Activated effector memory CD4-positive, alpha-beta T cell treated with anti-CD3 and anti-CD28 coated beads, Interleukin-2, amount 50 U/mL, for 16 hours (primary cell): ENCODE measurements at places on chromosomes 12 and 14.

- DNase-seq, result no peak
Measured at GRCh38 chr14:70018713-70019211, 139.5 kb downstream of the SMOC1 start.

DNA sequence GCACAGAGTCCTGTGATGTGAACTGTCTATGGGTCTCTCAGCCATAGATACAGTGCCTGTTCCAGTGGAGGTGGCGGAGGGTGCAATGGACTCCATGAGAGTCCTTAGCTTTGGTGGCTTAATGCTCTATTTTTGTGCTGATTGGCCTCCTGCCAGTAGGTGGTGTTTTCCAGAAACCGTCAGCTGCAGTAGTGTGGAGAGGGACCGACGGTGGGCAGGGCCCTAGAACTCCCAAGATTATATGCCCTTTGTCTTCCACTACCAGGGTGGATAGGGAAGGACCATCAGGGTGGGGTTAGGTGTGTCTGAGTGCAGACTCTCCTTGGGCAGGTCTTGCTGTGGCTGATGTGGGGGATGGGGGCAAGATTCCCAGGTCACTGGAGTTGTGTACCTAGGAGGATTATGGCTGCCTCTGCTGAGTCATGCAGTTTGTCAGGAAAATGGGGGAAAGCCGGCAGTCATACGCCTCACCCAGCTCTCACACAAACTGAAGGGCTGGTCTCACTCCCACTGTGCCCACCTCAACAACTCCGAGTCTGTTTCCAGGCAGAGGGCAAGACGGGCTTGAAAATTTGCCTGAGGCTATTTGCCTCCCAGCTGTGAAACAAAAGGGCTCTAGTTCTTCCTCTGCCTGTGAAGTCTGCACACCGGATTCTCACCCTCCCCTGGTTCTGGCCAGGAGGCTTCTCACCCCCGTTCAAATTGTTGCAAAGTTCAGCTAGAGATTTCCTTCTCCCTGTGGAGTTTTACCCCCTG, 24.9 kb upstream of the ZDHHC17 start:
- DNase-seq, result no peak

GRCh38 chr12:4031703-4032291, 158.6 kb upstream of the PARP11 start:
- DNase-seq, result no peak

GRCh38 chr12:18864900-18865561, 127.1 kb downstream of the CAPZA3 start:
- DNase-seq, result no peak

DNA sequence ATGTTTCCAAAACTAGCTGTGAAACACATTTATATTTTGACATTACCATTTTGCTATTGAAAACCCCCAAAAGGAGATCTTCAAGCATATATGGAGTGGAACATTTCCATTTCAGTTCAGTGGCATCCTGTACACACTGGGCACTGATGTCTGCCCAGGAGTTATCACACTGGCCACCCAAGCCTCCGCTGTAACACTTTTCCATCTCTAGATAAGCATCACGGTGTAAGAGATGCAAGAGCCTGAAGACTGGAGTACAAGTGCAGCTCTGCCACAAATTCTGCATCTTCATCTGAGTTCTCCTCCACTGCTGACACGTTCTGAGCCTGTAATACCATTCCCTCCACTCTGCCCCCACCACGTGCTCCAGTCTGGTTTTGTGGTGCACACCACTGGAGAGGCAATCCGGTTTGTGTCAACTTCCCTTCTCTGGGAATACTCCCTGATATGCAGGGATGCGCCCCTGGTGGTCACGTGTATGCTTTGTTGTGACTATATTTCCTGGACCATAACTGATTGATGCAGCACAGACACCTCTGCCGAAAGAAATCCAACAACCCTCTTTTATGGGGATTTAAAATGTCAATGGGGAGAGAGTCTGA, 12.7 kb downstream of the SPTLC2 start:
- no peak for DNase-seq

- peak; percentile 53 for DNase-seq
Measured at GRCh38 chr14:104546591-104547309, 32.8 kb upstream of the C14orf180 start.

- DNase-seq, result no peak
Measured at GRCh38 chr12:2934371-2934770, 24.8 kb upstream of the TEAD4 start.

- DNase-seq, result no peak
Measured at GRCh38 chr12:42924482-42924881, 334.9 kb upstream of the PRICKLE1 start.

DNA sequence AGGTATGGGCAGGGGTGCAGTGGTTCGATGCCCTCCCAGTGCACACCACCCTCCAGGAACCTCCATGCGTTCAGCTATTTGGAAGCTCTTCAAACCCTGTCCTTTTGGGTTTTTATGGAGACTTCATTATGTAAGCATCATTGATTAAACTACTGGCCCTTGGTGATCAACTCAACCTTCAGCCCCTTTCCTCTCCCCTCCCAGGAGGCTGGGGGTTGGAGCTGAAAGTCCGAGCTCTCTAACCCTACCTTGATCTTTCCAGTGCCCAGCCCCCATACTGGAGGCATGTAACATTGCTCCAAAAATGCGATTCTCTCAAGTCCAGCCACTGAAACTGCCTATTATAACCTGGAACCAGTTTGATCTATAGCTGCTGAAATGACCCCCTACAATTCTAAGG, 188.1 kb downstream of the IPO8 start:
- DNase-seq, result no peak

DNA sequence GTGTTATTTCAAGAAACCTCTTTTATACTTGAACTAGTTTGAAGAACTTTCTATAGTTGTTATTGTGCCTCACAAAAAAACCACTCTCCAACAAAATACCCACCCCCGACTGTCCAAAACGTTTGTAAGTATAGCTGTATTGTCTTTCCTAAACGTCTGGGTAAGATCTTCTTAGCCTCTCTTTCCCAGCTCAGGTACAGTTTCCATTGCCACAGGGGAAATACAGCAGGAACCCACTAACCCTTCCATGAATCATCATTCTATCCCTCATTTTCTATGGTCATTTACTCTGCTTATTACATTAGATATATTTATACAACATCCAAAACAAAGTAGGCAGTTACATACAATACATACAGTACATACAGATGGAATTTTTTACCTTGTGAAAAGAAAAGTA, 70.8 kb downstream of the ZFC3H1 start:
- no peak for DNase-seq

DNA sequence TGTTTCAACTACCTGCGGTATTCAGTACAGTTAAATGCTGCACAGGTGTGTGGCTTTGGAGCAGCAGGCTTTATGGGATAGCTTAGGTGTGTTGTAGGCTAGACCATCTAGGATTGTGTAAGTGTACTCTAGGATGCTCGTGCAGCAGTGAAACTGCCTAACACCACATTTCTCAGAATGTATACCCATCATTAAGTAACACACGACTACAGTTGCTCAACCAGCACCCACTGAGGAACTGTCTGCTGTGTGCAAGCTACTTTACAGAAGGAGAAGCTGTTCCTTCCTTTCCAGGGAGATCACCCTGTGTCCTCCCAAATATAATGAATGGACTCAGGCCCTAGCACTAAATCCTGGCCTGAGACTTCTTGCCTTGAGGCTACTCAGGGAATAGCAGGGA, 94.8 kb downstream of the SLC24A4 start:
- DNase-seq, result no peak

DNA sequence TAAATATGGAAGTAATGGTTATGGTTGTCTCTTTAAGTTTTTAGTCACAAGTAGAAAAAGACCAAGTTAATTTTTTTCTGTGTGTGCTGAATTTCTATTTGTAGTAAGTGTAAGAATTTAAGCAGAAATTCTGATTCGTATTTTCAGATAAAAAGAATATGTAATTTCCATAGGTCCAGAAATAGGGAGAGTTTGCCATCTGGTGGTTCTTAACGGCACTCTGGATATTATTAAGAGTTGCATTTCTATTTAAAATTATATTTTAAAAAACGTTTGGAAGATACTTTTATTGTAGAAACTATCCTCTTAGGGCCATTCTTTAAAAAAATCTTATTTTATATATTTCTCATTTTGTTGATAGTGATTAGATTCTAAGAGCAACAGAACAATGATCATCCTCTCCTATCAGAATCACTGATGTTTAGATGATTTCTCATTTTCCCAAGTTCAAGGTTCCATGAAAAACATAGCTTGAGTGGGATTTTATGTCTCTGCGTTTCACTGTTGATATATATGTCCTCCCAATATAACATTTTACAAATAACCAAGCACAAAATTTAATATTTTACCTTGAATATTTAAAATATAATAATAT, 88.3 kb downstream of the LRRK2 start:
- no peak for DNase-seq

DNA sequence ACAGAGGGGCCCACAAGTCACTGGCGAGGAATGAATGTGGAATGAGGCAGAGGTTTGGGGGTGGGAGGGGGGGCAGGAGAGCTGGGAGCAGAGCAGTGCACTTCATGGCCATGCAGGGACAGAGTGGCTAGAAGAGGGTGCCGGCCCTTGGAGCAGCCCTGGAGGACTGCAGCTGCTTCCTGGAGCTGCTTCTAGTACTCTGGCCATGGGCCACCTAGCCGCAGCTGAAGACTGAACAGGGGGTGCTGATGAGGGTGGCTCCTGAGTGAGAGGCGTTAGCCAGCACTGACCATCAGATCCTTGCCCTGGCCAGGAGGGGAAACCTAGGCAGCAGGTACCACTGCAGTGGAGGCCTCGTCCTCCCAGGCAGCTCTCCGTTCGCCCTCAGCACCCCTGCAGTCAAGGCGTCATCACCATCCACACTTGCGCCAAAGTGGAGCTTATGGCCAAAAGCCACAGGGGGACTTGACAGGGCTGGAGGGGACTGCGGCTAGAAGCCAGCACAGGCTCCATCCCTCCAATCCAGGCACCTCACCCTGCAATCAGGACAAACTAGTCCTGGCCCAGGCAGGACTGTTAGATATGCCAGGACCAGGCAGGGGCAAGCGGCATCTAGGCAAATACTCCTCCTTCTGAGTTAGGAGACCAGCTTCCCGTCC, 16.4 kb downstream of the OTUB2 start:
- no peak for DNase-seq

DNA sequence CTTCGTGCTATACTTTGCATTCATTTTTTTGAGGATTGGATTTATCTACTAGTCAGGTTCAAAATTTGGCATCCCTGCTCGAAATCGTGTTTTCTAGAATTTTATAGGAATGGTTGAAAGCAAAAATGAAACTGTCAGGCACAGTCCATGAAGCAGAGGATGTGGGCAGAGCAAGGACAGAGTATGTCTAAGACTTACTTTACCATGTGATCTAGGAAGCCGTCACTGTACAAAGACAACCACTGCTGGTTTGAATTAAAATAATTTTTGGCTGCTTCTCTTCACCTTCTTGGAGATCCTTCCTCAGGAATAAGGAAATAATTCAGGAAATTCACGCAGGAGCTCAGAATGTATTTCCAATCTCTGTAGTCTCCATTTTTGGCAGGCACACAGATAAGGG, 31.6 kb upstream of the SGPP1 start:
- DNase-seq, result no peak

DNA sequence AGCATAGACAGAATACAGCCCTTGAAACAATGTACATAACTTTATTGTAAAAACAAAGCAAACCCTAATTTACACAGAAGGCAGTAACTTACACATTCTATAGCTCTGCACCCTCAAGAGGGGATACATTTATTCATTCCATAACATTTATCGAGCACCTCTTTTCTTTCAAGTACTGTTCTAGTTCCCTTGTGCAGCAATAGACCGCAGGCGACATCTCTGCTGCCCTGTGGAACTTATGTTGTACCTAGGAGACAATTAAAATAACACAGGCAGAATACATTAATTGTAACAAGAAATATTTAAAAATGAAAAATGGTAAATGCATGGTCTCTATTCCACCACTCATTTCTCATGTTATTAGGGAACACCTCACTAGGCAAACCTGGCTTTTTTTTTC, 1.4 kb upstream of the ARHGDIB start:
- DNase-seq, result no peak

DNA sequence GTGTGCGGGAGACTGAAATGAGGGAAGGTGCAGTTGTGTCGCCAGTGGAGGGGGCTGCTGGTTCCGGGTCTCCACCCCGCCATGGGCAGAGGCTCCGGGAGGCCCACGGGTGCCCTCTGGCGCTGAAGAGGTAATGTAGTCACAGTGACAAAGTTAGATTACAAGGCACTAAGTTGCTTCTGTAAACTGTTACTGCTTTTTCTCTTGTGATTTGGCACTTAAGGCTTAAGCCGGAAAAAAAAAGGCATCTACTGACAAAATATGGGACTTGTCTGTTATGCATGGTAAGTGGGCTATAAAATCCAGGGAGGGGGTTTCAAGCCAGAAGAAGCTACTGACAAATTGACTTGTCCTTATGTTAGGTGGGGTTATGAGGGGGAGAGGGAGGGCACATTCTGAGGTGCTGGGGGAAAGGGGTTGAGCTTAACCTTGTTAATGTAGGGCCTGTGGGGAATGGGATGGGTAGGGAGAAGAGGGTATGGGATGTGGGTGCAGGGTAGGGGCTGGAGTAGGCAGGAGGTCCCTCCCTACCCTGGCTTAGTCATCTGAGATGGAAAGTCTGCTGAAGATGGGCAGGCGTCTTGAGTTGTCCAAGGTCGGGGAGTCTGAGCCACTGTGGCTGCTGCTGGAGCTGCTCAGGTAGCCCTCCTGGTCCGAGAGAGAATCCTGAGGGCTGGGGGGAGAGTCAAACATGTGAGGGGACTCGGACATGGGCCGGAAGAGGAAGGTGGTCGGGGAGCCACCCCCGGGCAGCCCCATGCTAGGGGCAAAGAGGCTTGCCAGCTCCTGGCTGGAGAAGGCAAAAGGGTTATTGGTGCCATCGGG, 3.7 kb downstream of the ZFP36L1 start:
- peak; percentile 95 for DNase-seq

DNA sequence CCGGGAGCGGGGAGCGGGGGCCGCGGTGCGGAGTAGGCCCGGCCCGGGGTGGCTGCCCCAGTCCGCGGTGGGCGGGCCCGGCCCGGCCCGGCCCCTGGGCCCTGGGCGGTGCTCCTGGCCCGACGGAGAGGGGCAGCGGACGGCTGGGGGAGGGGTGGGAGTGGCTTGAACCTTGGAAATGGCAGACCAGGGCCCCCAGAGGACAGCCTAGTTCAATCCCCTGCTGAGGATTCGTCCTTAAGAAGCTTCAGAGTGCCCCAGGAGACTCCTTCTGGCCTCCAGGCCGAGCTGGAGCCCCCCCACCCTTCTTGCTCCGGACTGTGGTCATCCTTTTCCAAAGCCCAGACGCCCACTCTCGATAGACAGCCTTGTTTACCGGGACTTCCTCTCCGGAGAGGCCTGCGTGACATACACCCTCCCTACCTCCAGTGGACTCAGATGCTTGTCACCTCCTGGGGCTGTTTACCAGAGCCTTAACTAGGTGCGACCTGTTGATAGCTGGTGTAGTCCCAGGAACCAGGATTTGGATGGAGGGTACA, 458 bp downstream of the KHNYN start:
- DNase-seq, result peak; percentile 86

- DNase-seq, result peak; percentile 61
Measured at GRCh38 chr12:122793685-122794106, 19.3 kb downstream of the CCDC62 start.

DNA sequence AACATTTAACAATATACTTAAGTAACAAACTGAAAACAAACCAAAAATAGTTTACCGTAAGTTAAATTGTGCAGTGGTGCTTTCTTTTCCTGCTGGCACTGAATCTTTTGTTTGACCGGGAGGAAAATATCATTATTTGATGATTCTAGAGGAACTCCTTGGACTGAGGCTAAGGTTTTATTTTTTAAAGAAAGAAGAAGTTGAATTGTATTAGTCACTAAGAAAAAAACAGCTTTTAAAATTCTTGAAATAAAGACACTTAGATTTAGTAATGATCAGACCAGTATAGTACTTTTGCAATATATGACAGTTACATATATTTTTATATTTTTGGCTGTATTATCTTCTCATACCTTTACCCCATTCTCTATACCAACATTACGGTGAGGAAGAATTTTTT, 10.3 kb downstream of the MIS18BP1 start:
- no peak for DNase-seq

- no peak for DNase-seq
Measured at GRCh38 chr12:24561411-24561871, 387.5 kb downstream of the BCAT1 start.
